ENCODE measurements at places on chromosomes 6 and 20.

DNA sequence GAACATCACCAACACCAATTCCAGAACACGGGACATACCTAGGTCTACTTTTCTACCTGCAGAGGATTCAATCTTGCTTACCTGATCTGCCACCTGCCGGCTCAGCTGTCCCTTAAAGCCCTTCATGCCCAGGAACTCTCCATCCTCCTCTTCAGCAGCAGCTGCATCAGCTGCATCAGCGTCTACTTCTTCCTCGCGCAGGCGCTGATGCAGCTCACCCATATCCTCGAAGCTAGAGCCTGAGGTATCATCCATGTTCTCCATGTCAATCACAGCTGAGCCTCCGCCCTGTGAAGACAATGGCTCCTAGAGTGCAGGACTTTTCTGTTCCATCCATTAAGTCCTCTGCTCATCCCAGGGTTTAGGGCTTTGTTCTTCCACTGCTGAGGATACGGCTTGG, 918 bp downstream of the YIPF3 start:
- DNase-seq, result no peak

DNA sequence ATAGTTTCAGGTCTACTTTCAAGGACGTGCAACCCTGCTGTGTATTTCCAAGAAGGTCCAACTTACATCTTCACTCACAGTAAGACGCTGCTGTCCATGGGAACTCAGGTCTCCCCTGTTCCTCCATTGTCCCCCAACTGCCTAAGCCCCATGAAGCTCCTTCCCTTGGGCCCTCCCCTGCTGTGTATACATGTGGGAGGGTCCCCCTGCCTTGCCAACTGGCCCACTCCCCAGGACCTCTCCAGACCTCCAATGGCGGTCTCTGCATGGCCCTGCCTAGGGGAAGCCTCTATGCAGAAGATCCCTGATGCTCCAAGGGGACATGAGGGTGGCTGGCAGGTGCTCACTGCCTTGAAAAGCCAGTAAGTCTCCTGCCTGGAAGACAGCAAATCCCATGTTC, 186.7 kb upstream of the CST7 start:
- DNase-seq, result no peak

- no peak for DNase-seq
Measured at GRCh38 chr20:2234598-2235191, 61.1 kb upstream of the TGM3 start.

GRCh38 chr20:57301026-57301425, 28.6 kb upstream of the SPO11 start:
- DNase-seq, result no peak

GRCh38 chr6:106145741-106146227, 59.6 kb downstream of the PRDM1 start:
- no peak for DNase-seq

DNA sequence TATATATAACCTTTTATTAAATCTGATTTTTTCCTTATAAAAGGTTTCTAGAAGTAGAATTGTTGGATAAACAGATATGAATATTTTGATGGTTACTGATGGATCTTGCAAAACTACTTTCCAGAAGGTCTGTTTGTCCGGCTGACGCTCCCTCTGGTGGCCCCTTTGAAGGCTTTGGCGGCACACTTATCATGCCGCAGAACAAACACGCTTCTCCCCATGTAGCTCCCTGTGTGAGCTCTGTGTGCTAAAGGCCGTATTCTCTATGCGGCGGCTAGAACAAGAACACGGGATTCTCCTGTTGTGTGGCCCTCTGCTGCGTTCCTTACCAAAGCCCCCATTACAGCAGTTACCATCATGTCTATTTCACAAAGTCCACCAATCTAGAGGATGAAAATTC, 30.0 kb downstream of the PPP1R3G start:
- no peak for DNase-seq

GRCh38 chr20:37395921-37396415, 50.0 kb downstream of the SRC start:
- no peak for DNase-seq

DNA sequence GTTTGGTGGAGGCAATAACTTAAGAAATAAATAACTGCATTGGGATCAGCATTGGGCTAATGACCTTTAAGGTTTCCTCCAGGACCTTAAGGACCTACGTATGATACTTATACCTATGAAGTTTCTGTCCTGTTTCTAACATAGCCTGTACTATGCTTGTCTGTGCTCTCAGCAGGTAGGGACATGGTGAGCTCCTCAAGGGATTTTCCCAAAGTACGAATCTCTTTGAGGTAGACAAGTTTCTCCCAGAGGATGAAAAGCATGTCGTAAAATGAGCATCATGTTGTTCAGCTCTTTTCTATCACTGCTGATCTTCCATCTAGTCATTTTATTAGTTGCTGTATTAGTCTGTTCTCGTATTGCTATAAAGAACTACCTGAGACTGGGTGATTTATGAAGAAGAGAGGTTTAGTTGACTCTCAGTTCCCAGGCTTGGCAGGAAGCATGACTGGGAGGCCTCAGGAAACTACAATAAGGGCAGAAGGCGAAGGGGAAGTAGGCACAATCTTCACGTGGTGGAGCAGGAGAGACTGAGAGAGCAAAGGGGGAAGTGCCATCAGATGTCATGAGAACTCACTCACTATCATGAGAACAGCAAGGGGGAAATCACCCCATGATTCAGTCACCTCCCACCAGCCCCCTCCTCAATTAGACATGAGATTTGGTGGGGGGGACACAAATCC, 77.8 kb upstream of the TGM3 start:
- DNase-seq, result no peak

GRCh38 chr6:77466451-77467437, 3.5 kb upstream of the HTR1B start:
- no peak for DNase-seq

- no peak for DNase-seq
Measured at GRCh38 chr6:37669306-37669705, 28.4 kb downstream of the MDGA1 start.

GRCh38 chr20:10209091-10209490, 9.5 kb upstream of the SNAP25 start:
- no peak for DNase-seq

- no peak for DNase-seq
Measured at GRCh38 chr6:110329348-110329713, 28.8 kb downstream of the METTL24 start.

GRCh38 chr6:165519316-165519715, 143.7 kb downstream of the PDE10A start:
- no peak for DNase-seq

DNA sequence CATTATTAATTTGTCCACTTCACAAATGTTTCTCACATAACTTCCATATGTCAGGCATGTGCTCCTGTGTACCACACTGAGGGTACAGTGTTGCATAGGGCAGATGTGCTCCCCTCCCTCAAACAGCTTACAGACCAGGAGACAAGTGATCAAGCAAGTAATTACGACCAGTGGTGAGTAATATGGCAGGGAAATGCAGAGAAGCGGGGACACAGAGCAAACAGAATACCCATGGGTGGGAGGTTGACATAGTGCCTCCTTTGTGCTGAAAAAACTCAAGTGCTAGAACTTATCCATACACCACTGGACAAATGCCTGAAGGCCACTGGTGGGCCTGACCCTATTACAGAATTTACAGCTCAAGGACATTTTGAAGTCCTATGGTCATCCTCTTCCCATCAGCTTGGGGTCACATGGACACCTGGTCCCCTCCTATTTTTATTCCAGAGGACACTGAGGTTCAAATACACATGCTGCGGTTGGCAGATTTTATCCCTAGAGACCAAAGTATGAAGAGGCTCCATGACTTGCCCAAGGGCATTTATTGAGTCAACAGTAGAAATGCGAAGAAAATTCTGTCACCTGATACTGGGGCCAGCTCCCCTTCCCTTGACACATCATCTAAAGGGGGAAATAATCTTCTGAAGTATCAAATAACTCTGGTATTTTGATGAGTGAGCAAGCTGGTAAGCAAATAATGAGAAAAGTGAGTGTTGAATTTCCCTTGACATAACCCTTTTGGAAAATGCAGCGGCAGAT, 116.6 kb downstream of the QRSL1 start:
- DNase-seq, result no peak

- DNase-seq, result no peak
Measured at GRCh38 chr6:169859401-169859977, 108.1 kb downstream of the ERMARD start.

- no peak for DNase-seq
Measured at GRCh38 chr6:33057222-33058150, 16.0 kb downstream of the HLA-DPA1 start.

- no peak for DNase-seq
Measured at GRCh38 chr20:41643504-41643938, 25.3 kb upstream of the CHD6 start.

DNA sequence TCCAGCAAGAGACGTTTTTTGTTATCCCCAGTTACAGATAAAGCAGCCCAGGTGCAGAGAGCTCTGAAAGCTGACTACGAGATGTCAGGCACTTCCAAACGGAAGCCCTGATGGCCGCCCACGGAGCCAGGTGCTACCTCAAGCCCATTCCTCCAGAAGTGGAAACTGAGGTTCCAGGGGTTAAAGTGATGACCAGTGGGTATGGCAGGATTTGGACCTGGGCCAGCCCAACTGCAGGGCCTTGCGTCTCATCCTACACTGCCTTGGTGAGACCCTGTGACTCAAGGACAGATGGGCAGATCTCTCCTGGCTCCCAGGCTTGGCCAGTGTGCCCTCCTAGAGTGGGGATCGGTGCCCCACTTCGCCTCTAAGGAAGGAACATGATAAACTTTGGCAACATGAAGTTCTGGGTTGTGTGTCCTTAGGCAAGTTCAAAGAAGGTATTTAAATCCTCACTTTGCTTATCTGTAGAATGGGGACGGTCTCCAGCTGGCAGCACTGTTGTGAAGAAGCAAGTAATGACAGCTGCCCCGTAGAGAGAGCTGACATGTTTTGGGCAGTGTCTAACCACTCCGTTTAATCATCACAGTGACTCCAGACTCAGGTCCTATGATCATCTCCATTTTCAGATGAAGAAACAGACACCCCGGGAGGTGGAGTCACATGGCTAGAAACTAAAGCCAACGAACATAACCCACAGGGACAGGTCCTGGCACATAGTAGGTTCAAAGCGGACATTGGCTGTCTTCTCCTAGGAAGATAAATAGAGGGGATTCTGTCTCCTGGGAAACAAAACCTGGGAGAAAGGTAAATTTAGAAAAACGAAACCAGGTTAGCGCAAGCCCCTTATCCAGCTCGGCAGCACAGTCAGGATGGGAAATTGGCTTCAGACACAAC, 34.4 kb upstream of the CDH22 start:
- no peak for DNase-seq

GRCh38 chr20:18686696-18687095, 98.8 kb downstream of the DTD1 start:
- no peak for DNase-seq

GRCh38 chr6:149031859-149032598, 285.2 kb downstream of the UST start:
- no peak for DNase-seq

DNA sequence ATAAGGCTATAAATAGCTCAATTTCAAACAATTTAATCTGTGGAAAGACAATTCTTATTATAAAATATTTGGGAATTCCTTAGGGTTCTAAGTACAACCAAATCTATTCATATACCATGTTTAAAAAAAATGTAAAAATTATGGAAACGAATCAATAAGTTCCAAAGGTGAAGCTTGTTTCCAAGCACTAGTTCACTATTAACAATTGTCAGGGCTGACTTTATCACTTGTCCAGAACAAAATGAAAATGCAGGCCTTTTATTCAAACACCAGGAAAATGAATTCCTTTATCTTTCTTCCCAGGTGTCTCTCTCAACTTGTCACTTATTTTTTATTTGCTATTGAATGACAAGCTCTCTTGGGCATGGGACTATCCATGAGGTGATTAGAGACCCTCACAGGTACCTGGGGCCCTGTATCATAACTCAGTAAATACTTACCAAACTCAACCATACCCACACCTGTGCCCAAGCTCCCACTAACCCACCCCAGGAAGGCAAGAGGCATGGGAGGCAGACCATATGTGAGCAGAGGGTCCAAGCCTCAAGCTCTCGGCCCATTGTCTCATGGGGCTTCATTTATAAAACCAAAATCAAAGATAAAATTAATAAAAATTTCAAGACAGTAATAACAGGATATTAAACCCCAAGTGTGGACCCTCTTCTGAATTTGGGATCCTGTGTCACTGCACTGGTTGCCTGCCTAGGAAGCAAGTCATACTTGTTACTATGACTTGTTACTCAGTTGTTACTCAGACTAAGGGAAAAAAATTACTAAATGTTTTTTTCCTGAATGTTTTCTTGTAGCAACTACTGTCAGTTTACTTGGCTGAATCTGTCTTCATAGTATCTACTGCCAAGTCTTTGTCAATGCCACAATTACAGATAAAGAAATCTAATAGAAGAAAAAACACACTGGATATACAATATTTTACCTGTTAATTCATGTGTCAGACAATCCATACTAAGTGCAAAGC, 54.7 kb downstream of the PTPRK start:
- DNase-seq, result no peak

- no peak for DNase-seq
Measured at GRCh38 chr6:157632821-157633220, 190.2 kb upstream of the SNX9 start.

- DNase-seq, result no peak
Measured at GRCh38 chr6:23036406-23036983, 467.1 kb downstream of the HDGFL1 start.

DNA sequence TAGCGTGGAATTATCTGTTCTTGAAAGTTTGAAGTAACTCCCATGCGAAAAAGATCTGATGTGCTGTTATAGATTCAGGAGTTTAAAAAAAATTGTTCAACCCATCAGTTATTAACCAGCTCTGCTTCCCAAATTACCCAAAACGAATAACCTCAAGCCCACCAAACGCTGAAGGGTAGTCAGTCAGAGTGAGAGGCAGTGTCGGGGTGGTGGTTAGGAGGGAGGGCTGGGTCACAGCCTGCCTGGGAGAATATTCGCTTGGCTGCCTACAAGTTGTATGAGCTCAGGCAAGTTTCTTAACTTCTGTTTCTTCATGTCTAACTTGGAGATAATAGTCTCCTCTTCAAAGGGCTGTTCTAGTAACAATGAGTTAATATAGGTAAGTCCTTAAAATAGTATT, 114.6 kb downstream of the JPH2 start:
- no peak for DNase-seq

DNA sequence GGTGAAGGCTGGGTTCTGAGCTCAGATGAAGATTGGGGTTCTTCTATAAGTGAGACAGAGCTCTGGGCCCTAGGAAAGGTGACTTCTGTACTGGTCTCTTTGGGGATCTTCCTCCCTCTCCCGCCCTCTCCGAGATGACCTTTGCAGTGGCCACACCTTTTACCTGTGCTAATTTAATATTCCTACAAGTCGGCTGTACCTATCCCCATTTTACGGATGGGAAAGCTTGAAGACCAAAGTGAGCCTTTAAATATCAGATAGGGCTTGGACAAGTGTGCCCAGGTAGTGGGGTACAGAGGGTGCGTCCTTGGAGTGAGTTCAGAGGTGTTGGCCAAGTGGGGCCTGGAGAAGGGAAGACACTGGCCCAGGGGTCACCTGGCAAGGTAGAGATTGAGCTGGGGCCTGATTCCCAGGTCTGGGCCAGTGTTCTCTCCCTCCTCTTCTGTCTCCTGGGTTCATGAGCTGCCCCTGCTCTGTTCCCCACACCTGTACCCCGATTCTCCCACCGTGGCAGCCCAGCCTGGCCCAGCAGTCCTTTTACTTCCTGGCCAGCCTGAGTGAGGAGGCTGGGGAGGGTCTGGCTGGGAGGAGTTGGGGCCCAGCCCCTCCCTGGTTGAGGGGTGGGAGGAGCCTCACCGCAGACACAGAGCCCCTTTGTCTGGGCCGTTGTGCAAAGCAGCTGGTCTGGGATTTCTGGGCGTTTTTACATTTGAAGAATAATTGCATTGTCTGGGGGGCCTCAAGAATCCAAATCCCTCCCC, 152.1 kb upstream of the RNF24 start:
- DNase-seq, result no peak

Measured in naive thymus-derived CD8-positive, alpha-beta T cell (primary cell).